ELF-1 (cell line): ENCODE measurements at places on chromosomes 6 and 20.
A peak's percentile ranks its signal among the peaks of the same experiment; 100 is the strongest.

GRCh38 chr6:36197739-36198221 lies 1.2 kb downstream of the BRPF3 start:
- peak; percentile 22 for DNase-seq

DNA sequence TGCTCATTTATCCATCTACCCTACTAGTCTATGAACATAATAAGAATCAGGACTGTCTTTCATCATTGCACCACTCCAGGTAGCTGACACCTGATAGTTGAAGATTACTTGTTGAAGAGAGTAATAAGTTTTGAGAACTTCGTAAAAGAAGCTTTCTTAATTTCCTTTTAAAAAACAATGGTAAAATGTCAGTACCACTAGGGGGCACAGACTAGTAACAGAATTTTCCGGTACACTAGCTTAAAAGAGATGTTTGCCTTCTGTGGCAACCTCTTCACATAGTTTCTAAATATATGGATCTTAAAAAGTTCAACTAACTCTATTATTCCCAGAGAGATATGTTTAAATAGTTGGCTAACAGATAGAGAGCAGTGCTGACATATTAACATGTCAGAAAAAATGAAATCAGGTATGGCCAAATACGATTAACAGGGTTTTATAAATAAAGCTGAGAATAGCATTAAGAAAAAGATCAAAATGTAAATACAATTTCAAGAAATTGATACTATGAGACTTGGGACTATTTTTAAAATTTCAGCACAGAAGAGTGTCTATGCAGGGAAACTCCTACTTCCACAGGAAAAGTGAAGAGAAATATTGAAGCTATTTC lies 5.4 kb upstream of the KCNQ5 start:
- no peak for DNase-seq

- DNase-seq, result no peak
Observed at GRCh38 chr6:33984466-33985312, 161.2 kb downstream of the GRM4 start.

DNA sequence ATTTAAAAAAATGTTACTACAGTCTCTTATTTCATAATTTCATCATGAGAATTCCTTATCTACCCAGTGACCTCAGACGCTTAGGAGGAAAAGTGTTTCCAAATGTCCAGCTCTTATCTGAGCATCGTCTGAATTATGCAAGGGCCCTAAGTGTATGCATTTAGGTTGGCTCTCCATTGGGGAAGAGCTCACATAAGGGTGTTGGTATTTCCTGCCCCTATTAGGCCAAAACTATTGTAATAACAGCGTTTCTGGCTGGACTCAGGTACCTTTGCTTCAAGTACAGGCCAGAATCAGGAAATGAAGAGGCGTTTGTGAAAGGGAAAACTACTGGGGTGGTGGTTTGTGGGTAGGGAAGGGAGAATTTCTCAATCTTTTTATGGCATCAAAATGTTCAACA lies 40.4 kb upstream of the SGK1 start:
- DNase-seq, result no peak

GRCh38 chr20:3190681-3191111 lies 13.8 kb downstream of the DDRGK1 start:
- DNase-seq, result peak; percentile 13

DNA sequence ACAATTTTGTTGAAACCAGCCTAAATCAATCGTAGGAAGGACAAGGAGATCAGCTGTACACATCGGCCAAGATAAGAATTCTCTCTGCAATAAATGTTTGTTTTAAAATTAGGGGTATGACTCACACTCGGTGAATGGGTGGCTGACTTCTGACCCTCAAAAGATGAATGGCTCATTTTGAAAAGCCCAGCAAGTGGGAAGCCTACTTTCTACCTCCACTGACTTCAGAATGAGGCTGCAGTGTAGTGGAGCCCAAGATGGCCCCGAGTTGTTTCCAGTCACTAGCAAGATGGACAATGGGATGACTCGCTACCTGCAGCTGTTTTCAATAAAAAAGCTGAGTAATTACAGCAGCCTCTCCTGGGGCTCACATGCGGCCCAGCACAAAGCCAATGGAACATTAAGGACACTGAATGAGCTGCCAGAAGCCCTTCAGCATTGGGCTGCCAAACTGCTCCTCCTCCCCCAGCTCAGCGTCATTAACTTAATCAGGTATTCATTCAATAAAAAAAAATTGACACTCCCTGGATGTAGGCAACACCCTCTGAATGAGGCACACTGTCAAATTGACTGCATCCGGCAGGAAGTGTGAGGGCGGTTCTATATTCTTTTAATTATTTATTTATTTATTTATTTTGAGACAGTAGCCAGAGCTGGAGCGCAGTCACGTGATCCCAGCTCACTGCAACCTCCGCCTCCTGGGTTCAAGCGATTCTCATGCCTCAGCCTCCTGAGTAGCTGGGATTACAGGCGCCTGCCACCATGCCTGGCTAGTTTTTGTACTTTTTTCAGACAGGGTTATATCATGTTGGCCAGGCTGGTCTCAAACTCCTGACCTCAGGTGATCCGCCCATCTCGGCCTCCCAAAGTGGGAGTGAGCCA lies 107.3 kb downstream of the GMPR start:
- DNase-seq, result peak; percentile 59

GRCh38 chr6:12538881-12539357 lies 177.6 kb upstream of the PHACTR1 start:
- DNase-seq, result peak; percentile 20

DNA sequence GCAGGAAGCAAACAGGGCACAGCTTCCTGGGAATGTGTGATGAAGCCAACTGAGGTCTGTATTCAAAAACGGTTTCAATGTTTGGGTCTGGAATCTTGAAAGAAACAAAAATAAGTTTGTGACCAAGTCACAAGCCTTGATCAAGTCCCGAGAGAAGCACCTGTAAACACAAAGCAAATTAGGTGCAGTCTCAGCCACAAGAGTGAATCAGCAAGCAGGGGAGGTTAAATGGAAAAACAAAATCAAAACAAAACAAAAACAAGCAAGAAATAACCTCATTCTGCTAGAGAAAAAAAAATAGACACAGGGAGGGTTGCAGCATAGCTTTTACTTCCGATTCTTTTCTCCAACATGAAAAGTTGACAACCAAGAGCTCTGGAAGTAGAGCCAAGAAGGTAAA lies 201.7 kb downstream of the CLIC5 start:
- DNase-seq, result no peak

- DNase-seq, result no peak
Observed at GRCh38 chr6:11522812-11523605, 14.5 kb upstream of the TMEM170B start.

- DNase-seq, result no peak
Observed at GRCh38 chr20:20535051-20535450, 167.1 kb downstream of the INSM1 start.

DNA sequence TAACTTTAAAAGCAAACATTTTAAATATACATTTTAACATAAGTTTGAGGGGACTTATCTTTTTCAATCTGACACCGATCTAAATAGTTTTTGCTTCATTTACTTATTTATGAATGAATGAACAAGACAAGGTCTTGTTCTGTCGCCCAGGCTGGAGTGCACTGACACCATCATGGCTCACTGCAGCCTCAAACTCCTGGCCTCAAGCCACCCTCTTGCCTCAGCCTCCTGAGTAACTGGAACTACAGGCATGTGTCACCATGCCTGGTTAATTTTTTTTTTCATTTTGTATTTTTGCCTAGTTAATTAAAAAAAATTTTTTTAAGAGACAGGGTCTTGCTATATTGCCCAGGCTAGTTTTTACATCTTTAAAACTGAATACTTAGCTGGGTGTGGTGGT lies 25.4 kb downstream of the FBXO9 start:
- no peak for DNase-seq

DNA sequence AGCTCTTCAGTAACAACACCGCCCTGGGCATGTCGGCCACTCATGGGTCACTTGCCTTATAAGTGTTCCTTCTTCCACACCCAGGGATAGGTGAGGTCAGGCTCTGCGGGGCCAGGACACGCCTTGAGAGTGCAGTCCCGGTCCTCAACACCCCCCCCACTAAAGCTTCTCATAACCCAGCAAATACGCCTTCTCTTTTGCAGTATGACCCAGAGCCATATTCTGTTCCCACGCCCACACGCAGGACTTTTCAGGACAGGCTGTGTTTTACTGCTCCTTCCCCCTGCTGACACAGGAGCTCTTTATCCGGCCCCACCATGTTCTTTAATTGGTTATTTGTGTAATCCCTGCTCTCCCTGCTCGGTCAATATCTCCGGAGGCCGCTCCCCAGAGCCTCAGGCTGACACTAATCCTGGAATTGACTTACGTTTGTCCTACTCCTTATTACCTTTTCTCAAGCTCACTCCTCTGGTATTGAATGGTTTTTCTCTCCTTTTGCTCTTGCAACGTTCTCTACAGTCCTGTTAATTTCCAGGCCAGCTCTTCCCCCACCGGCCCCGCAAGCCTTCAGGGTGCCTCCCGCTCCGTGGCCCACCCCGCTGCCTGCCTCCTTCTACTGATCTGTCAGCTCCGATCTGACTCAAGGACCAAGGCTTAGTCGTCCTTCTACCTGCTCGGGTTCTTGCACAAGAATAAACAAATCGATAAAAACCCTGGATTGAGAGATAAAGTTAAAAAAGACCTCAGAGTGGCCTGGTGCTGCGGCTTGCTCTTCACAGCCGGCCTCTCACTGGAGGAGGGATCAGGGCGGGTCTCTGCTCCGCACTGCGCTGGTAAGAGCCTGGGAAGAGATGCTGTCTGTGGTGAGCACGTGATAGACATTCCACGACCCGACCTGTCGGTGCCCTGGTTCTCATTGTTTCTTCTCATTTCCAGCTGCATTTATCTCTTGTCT lies 357.5 kb downstream of the ZFAND3 start:
- DNase-seq, result peak; percentile 81

GRCh38 chr6:36247693-36248092 lies 22.2 kb upstream of the PNPLA1 start:
- no peak for DNase-seq

DNA sequence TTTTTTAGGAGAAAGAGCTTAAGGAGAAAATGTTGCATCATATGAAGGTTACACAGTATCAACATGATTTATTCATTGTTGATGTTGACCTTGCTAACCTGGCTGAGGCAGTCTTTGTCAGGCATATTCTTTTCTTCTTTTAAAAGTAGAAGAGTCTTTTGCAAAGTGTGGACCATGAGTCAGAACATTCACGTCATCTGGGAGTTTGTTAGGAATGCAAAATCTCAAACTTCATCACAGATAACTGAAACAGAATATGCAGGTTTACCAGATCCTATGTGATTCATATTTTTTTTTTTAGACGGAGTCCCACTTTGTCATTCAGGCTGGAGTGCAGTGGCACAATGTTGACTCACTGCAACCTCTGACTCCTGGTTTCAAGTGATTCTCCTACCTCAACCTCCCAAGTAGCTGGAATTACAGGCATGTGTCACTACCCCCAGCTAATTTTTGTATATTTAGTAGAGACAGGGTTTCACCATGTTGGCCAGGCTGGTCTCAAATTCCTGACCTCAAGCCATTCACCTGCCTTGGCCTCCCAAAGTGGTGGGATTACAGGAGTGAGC lies 530.4 kb upstream of the BTBD3 start:
- no peak for DNase-seq

DNA sequence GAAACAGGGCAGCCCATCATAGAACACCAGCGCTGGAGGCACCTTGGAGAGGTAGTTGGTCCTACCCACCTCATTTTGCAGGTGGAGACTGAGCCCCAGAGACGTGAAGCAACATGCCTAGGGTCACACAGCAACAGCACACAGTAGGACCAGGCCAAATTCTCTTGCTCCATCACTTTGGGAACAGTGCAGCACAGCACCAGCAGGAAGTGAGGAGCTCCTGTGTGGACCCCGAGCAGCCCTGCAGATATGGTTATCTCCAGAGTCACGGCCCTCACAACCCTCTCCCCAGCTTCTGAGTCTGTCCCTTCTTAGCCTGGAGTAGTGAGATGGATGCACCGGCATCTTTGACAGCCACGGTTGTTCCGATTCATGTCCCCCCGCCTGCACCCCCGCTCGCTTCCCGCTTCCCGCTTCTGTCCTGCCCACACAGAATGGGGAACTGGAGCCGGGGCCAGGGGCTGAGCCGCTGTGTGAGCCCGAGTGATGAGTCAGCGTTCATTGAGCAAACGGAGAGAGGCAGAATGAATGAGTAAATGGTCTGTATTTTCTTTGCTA lies 72.6 kb upstream of the DUSP22 start:
- DNase-seq, result peak; percentile 20

- peak; percentile 25 for DNase-seq
Observed at GRCh38 chr20:15561707-15562404, 1011.4 kb downstream of the KIF16B start.

GRCh38 chr6:159005436-159005835 lies 5.4 kb upstream of the RSPH3 start:
- no peak for DNase-seq

- DNase-seq, result no peak
Observed at GRCh38 chr6:38030380-38030779, 210.9 kb downstream of the ZFAND3 start.

DNA sequence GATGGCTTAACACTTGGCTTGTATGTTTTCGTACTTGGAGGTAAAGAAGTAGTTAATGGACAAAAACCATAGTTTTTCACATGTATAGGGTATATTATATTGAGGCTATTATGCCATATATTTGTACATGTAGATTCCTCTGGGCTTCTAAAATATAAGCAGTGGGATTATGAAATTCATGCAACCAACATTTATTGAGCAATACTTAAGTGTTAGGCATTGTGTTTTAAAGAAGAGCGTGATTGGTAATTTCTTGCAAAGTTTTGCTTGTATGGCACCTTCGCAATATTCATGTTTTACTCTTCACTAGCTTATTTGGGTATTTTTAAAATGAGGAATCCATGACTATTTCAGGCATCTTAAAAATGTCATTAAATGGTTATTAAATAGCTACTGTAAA lies 2.5 kb downstream of the TULP4 start:
- DNase-seq, result no peak

DNA sequence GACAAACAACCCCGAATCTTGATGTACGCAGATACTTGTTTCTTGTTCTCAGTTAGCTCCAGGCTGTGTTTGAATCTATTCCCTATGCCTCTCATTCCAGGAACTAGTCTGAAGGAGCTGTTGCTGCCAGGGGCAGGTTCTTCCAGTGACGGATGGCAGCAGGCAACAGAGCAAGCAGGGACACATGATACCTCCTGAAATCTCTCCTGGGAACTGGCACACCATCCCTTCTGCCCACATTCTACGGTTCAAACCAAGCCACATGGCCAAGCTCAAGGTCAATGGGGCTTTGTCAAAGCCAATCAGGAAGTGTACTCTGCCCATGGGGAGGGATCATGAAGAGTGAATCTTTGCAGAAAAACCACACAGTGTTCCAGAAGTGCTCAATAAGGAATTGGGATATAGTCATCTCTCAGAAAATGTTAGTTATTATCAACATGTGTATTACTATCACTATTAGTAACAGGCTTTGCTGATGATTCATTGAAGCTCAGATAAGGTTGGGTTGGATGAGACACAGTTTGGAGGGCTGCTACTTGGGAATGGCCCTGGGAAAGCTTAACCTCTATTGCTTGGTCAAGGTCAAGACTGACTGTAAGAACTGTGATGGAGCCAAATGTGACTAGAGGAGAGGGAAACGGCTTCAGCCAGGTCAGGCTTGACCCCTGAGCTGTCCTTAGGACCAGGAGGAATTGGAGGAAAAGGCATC lies 454.9 kb downstream of the PTPRT start:
- no peak for DNase-seq

DNA sequence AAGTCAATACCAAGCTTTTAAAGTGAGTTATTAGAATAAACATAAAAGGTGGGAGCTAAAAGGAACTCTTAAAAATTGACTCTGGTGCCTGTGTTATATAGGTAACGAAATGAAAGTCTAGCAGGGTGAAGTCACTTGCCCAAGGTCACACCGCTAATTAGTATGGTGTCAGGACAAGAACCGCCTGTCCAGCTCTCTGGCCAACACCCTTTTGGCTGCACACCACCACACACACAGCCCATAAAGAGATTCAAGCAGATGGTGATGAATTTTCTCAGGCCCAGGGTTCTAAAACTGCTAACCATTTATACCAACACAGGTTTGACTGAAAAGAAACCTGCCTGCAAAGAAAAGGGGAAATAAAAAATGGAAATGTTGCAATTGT lies 20.2 kb downstream of the GFOD1 start:
- no peak for DNase-seq
